ENCODE measurements at places on chromosomes 6 and 20. TPM values are rescaled to one million over a fixed set of nuclear protein-coding genes. Genes with fewer than 3 reads are reported as not detected.

Gene MMP24OS
- total RNA-seq: 36.8 TPM

GRCh38 chr20:62875419-62876361 lies 14.1 kb upstream of the TCFL5 start:
- DNase-seq: peak; percentile 93

DNA sequence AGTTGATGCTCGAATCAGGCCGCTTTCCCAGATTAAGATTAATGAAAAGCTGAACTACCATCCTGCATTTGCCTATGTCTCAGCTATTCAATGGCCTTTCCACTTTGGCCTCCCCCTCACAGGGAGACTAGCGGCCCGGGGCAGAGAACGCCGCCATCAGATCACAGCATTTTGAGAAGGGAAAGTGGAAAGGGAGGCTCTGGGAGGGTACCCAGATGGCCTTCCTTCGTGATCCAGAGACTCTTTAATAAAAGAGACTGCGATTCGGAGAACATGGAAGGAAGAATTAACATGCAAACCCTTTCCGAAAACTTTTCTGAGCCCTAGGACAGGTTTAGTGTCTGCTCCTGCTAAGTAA lies 533 bp downstream of the MRPS18A start:
- DNase-seq: no peak

Gene TCF15
- not detected for total RNA-seq

Gene BTBD9
- total RNA-seq: 15.4 TPM

Gene RPP40
- total RNA-seq: 11.7 TPM

DNA sequence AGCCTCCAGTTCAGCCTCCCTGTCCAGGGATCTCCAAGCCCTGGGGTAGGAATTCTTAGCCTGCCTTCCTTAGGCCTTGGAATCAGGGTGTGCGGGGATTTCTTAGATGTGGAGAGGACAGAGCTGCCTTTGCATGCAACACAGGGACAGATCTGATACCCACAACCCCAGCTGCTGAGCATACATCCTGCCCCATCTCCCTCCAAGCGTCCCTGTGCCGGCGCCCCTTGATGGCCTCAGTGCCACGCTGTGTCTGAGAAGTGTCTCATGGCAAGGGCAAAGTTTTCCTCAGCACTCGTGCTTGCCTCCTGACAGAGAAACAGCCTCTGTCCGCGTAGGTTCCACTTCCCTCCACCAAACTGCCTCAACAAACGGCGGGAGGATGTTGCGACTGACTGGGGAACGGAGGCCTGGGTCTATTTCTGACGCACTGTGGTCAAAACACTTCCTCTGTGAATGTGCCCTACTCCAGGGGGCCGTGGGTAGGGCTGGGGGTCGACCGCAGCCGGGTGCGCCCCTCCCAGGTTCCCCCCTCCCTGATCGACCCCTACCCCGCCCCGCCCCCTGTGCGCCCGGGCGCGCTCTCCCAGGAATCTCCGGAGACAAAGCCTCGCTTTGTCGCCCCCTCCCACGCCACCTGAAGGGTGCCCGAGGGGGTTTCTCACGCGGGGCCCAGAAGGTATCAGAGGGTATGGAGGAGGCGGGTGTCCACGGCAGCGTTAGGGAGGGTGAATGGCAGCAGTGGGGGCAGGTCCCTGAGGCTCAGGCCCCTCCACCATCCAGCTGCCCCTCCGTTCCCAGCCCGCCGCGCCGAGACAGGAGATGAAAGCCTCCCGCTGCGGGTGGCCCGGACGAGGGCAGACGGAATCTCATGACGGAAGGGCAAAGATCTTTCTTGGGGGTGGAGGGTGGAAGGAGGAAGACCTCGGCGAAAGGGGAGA lies 806 bp downstream of the MICAL1 start:
- DNase-seq: no peak

Gene CRIP3
- 3.4 TPM for total RNA-seq

DNA sequence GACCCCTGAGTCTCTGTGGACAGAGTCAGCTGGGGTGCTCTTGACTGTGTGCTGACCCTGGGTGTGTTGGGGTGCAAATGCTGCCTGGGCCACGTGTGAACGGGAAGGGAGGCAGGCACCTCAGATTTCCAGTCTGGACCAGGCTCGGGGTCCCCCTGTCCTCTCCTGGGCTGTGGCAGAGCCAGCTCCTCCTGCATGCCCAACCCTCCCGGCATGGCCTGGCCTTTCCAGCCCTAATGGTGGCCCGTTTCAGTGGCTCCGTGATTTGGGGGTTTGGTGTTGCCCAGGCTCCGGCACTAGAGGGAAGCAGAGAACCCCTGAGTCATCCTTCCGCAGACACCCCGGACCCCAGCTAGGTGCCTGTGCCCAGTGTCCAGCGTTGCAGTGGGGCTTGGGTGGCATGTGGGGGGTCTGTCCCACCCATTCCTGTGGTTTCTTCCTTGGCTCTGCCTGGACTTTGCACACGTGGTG lies 9.1 kb downstream of the RBM38 start:
- no peak for DNase-seq

GRCh38 chr6:99629293-99629692 lies 22.7 kb downstream of the PRDM13 start:
- no peak for DNase-seq

DNA sequence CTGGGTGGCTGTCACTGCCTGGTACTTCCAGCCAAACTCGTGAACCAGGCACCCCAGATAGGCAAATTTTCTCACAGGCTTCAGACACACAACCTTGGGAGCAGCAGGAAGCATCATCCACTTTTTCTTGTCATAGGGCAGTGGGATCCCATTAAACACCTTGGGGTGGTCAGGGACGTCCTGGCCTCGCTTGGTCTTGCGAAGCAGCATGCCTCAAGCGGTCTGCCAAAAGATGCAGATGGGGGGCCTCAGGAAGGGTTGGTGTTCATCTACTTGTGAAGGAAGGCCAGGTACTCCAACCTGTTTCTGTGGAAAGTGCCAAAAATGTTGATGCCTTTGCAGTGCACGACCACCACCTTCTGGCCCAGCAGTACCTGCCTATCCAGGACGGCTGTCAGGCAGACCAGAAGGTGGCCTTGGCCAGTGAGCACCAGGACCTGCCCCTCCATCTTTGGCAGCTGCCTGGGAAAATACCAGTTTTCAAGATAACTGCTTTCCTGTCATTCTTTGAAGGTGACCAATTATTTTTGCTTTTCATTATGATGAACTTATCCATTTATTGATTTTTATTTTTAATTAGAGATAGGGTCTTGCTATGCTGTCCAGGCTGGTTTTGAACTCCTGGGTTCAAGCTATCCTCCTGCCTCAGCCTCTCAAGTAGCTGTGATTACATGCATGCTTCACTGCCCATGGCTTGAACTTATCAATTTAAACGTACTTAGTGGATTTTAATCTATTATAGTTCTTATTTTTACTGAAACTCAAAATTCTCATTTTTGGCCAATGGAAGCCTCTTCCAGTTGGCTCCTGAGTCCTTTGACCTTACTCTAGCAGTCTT lies 80.1 kb downstream of the MAN1A1 start:
- DNase-seq: no peak

Gene PSORS1C2
- total RNA-seq: 63.0 TPM

GRCh38 chr20:44883214-44883902 lies 2.1 kb upstream of the YWHAB start:
- no peak for DNase-seq

GRCh38 chr6:148533309-148534107 lies 190.9 kb downstream of the SASH1 start:
- no peak for DNase-seq

DNA sequence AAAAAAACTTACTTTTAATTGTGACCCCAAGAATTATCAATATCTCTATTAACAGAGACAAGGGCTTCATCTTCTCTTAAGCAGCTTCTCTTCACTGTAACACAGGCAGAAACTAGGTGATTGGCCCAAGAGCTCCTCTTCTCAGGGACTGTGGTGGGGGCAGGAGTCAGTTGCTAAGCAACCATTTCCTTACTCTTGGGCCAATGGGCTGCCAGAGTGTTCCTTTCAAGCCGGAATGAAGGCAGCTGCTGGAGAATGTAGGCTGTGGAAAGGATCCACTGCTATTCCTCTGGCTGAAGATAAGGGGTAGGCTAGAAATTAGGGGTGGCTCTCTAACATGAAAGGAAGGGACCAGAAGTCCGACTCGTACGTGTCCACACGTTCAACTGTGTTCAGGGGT lies at the start of gene SEL1L2:
Gene SEL1L2, minus strand, starts transcription at position 150 of the 400 bp plus-strand sequence. Its CDS starts 80 bp downstream, at position 70.
- no peak for DNase-seq

Gene ZC2HC1B
- not detected for total RNA-seq

DNA sequence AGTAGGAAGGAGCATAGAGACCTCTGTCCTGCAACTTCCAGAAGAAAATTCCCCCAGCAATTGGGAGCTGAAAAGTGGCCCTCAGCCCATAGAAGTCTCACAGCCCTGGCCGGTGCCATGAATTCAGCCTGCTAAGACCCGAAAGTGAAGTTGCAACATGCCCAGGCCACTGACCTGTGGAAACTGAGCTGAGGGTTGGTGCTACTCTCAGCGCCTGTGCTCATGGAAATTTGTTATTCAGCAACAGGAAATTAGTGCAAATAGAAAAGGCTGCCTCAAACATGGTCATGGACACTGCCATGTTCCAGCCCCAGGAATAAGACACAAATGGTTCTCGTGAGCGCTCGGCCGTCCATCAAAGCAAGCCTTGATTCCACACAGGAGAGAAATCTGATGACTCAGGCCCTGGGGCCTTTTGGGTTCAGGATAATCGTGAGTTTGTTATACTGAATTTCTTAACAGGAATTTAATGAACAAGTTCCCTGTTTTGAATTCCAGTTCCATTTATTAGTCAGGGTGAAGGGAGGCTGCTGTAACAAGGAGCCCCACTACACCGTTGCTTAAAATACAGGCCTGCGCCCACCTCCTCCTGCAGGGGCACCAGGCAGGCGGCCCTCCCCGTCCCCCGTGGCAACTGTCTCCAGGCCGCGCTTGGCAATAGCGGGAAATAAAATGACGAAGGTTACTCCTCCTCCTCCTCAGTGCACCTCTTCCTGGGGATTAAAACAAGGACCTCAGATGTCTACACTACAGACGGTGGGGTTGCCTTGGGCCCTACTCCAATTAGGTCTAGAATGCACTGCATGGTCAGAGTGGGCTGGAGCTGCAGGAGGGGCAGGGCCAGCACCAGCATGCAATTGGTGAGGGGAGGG lies 152.9 kb downstream of the ERMARD start:
- no peak for DNase-seq

Gene DLK2
- 61.7 TPM for total RNA-seq

- DNase-seq: peak; percentile 95
Measured at GRCh38 chr20:35616465-35617396, 1.1 kb downstream of the SPAG4 start.

DNA sequence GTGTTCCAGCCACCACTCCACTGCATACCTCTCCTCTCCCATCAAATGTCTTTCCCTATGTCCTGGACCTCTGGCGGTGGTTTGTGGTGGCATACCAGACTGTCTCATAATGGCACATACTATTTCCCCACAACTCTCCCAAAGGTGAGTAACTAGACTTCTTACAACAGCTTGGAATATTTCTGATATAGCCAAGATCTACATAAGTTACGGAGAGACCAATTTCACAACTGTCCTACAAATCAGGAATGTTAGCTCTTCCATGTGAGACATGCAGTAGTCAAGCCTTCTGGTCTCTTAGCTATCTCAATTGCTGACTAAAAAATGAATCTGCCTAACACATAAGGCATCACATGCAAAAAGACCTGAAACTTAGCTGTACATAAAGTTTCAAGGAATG lies 588.9 kb downstream of the RNF144B start:
- DNase-seq: no peak

DNA sequence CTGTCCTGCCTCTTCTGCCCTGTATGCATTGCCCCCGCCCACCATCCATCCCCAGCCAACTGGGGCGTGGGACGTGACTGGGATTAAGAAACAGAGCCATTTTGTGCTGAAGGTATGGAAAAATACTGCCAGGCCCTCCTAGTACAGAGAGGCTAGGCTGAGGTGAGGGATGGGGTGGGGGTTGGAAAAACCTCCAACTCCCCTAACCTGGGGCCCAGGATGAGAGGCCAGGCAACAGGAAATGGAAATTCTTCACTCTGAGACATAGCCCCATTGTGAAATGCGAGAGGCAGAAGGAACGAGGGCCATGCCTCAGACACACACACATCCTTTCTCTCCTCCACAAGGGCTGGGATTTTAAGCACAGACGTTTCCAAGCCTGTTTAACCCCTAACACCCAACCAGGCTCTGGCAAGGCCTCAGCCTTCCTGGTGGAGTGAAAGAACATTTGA lies 19.9 kb downstream of the KCNK5 start:
- DNase-seq: no peak

Gene CALHM5
- total RNA-seq: 1.1 TPM

DNA sequence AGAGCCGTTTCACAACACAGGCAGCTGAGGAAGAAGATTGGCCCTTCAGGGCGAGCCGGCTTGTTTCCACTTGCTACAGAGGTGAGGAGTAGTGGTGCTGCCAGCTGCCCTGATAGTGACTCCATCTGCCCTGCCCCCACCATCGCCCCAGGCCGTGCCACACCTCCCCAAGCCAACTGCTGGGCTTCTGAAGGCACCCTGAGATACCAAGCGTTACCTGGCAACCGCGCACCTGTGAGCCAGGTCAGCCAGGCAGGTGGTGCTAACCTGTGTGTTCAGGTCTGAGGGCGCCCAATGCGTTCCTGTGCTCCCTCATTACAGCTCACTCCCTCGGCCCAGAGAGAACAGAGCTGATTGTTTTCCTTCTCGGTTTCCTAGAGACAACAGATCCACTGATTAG lies 299.1 kb upstream of the ID4 start:
- peak; percentile 83 for DNase-seq

GRCh38 chr6:145405006-145405551 lies 330.2 kb downstream of the EPM2A start:
- DNase-seq: no peak

Gene SIRPA
- total RNA-seq: 48.8 TPM

DNA sequence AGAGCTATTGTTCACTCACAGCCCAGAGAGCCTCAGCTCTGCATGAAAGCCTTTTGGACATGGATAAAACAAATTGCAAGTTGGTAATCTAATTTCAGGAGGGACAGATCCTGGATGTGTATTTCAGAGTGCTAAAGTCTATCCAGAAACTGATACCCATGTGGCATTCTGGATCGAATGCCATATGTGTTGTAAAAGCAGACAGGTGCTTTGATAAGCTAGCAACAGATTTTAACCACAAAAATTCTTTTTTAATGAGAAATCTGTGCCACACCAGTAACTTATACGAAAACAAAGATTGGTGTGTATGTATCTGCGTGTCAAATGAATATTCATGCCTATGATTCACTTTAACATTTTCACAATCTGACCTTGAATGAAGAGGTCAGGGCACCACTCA lies 936.6 kb upstream of the MAP3K7 start:
- no peak for DNase-seq

DNA sequence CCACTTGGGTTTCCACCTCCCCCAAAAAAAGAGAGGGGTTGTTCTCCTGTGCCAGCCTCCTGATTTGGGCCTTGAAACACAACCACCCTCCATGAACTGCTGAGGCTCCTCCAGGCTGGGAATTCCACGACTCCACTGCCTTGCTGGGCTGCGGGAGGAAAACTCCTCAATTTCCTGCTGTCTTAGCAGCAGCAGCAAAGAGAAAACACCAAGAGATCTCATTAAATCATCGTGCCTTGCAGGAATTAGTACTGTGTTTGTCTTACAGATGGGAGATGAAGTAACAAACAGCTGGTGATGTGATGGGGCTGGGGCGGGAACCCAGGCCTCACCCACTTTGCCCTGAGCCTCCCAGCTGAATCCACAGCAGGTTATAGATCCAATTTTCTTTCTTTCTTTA lies 29.0 kb downstream of the BPIFB1 start:
- DNase-seq: no peak
